ENCODE measurements at places on chromosomes 7 and 10. TPM values are rescaled to one million over a fixed set of nuclear protein-coding genes. Genes with fewer than 3 reads are reported as not detected.

GRCh38 chr7:5441840-5442503 is 18.3 kb upstream of the TNRC18 start:
- H3K4me1 ChIP-seq = no peaks in the 10 kb centered on the region
- no peak overlapping the region for H3K4me3 ChIP-seq
- H3K27ac ChIP-seq = no peak overlapping the region

- H3K4me1 ChIP-seq = no peaks in the 10 kb centered on the region
- H3K27me3 ChIP-seq = no peaks in the 10 kb centered on the region
- H3K27ac ChIP-seq = no peak overlapping the region
These were observed 177.7 kb upstream of the GHITM start for GRCh38 chr10:83961620-83962019.

The ARPC1B gene
- 176 TPM for total RNA-seq

The FFAR4 gene
- total RNA-seq = 1.0 TPM

DNA sequence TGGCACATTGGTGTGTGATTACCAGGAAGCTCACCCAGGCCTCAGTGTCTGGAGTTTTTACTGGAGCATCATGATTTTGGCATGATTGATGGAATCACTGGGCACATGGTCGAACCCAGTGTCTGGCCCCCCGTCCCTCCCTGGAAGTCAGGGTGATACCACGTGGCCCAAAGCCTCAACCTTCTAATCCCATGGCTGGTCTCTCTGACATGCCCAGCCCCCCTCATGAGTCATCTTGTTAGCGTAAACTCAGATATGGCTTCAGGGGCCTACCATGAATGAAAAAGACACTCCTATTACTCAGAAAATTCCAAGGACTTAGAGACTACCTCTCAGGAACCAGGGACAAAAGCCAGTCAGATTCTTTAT is 109.3 kb downstream of the GRK5 start:
- no peaks in the 10 kb centered on the region for H3K27me3 ChIP-seq
- no peak for DNase-seq
- H3K4me1 ChIP-seq = no peaks in the 10 kb centered on the region
- H3K36me3 ChIP-seq = no peaks in the 10 kb centered on the region

GRCh38 chr7:141003172-141004065 is 11.3 kb downstream of the MRPS33 start:
- H3K4me1 ChIP-seq = no peaks in the 10 kb centered on the region
- no peak overlapping the region for H3K27ac ChIP-seq
- no peaks in the 10 kb centered on the region for H3K27me3 ChIP-seq
- no peaks in the 10 kb centered on the region for H3K36me3 ChIP-seq
- no peak for DNase-seq

The OR2A7 gene
- 4.2 TPM for total RNA-seq

DNA sequence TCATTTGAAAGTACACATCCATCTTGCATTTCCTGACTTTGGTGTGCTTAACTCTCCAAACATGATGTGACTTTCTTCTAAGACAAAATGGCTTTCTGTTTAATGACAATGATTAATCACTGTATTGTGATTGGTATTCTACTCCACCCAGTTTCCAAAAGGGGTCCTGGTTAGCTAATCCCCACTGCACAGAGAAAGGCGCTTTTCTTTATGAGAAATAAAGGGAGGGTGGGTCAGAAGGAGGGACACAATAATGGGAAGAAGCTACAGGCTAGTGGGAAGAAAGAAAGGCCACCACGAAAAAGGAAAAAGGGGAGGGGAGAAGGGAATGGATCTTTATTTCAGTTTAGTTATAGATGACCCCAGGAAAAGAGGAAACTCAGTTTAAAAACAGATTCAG is 69.2 kb downstream of the PRTFDC1 start:
- no peaks in the 10 kb centered on the region for H3K27me3 ChIP-seq
- H3K27ac ChIP-seq = no peak overlapping the region
- H3K4me1 ChIP-seq = no peaks in the 10 kb centered on the region
- no peak for DNase-seq
- H3K4me3 ChIP-seq = no peak overlapping the region

The THSD7A gene
- total RNA-seq = 6.9 TPM

DNA sequence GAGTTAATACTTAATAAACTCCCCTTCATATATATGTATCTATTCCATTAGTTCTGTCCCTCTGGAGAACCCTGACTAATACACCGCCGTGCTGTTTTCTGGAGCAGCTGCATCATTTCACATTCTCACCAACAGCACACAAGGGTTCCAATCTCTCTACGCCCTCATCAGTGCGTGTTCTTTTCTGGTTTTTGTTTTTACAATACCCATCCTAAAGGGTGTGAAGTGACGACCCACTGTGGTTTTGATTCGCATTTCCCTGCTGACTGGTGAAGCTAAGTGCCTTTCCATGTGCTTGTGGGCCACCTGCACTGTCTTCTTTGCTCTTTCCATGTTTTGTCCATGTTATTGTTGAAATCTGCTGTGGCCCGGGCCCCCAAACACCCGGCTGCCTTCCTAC is 11.0 kb upstream of the INSIG1 start:
- H3K4me3 ChIP-seq = no peak overlapping the region
- no peaks in the 10 kb centered on the region for H3K4me1 ChIP-seq
- no peak for DNase-seq

The CTAGE15 gene
- total RNA-seq = not detected

- no peaks in the 10 kb centered on the region for H3K4me1 ChIP-seq
- no peak overlapping the region for H3K4me3 ChIP-seq
- H3K36me3 ChIP-seq = no peaks in the 10 kb centered on the region
These were observed 52.2 kb downstream of the VKORC1L1 start for GRCh38 chr7:65925040-65925439.

The SAMD9L gene
- total RNA-seq = 8.6 TPM

DNA sequence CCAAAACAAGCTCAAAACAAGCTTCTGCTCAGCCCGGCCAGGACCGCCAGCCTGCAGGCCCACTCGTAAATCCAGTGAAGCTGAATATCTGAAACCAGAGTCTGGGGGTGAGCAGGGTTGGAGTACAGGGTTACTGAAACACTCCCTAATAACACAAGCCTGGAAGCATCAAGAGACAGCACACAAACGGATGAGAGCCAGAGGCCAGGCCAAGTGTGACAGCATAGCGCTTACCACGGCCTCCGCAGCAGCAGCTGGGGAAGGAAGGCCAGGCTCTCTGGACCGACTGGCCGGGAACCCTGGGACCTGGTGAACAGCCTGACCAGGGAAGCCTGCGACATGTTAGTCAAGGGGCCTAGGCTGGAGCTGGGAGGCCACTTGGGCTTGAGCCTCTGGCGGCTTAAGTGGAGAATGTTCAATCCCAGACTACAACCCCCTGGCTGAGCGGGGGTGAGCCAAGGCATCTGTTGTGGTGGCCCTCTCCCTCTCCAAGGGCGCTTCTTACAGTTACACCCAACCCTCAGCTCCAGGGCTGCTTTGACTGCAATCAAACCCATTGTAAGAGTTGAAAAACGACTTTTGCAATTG is 21.7 kb upstream of the RNF32 start:
- H3K4me1 ChIP-seq = no peaks in the 10 kb centered on the region
- H3K36me3 ChIP-seq = no peaks in the 10 kb centered on the region
- no peak for DNase-seq
- no peak overlapping the region for H3K4me3 ChIP-seq

DNA sequence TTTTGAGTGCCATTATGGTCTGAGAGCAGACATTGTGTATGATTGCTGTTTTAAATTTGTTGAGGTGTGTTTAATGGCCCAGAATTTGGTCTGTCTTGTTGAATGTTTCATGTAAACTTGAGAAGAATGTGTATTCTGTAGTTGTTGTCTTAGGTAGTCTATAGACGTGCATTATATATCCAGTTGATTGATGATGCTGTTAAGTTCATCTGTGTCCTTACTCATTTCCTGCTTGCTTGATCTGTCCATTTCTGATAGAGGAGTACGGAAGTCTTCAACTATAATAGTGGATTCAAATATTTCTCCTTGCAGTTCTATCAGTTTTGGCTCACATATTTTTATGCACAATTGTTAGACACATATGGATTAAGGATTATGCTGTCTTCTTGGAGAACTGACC is 16.0 kb downstream of the PTPN12 start:
- no peak for DNase-seq
- no peaks in the 10 kb centered on the region for H3K4me1 ChIP-seq
- no peak overlapping the region for H3K27ac ChIP-seq
- H3K36me3 ChIP-seq = no peaks in the 10 kb centered on the region

DNA sequence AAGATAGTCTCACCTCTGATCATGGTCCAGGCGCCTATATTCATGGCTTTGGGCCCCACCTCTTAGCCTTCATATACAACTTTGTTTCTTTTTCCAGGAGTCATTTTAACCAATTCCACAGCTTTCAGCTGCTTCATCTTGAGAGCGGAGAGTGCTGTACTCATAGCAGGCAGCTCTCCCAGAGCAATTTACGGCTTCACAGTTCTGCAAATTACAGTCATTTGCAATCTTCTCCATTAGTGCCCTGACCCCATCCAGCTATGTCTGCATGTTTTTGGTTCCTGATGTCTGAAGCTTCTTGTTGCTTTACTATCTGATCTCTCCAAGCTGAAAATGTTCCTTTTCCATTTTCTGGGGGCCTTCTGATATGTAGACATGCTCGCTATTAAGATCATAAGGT is 18.0 kb upstream of the MEST start:
- H3K4me3 ChIP-seq = no peak overlapping the region
- no peak for DNase-seq
- no peaks in the 10 kb centered on the region for H3K36me3 ChIP-seq
- H3K27ac ChIP-seq = no peak overlapping the region
- H3K27me3 ChIP-seq = no peaks in the 10 kb centered on the region

DNA sequence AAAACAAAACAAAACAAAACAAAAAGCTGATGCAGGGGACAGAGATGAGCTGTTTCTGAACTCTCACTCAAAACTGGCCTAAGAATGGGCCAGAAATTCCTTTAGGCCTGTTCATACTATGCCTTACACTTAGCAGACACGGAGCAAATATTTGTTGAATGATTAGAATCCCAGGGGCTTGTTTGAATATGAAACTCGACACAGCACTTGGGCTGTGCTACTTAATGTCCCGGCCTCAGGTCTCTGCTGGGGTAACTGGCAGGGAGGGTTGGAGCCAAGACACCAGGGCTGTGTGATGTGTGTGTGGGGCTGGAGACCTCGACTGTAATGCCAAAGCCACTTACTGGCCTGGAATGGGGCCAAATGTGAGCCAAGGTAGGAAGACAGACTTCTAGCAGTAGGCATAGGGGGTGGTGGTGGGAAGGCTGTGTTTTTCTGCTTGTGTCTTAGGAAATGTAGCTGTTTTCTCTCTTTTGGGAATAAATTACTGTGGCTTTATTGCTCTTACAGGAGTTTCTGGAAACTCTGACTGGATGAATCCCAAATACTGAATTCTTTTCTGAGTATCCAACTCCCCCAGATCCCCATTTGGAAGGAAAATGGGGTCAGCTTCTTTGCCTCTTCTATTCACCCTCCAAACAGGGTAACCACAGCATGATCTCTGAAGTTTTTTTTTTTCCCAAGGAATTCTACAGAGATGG is 66.7 kb downstream of the EMX2 start:
- H3K36me3 ChIP-seq = no peaks in the 10 kb centered on the region
- no peak for DNase-seq
- peak overlapping the region; percentile 48 for H3K27ac ChIP-seq
- no peaks in the 10 kb centered on the region for H3K27me3 ChIP-seq
- H3K4me1 ChIP-seq = no peaks in the 10 kb centered on the region
- H3K4me3 ChIP-seq = no peak overlapping the region

The HK1 gene
- total RNA-seq = 51.2 TPM

DNA sequence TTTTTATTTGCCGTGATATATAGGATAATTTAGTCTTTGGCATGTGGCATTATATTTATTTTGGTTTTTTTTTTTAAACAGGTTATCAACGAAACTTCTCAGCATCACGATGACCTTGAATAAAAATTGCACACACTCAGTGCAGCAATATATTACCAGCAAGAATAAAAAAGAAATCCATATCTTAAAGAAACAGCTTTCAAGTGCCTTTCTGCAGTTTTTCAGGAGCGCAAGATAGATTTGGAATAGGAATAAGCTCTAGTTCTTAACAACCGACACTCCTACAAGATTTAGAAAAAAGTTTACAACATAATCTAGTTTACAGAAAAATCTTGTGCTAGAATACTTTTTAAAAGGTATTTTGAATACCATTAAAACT is 9.1 kb downstream of the VIM start:
- peaks cover 2% of the 10 kb centered on the region for H3K4me1 ChIP-seq
- no peaks in the 10 kb centered on the region for H3K36me3 ChIP-seq
- no peak overlapping the region for H3K4me3 ChIP-seq
- no peak overlapping the region for H3K27ac ChIP-seq

The SP4 gene
- total RNA-seq = 32.8 TPM

DNA sequence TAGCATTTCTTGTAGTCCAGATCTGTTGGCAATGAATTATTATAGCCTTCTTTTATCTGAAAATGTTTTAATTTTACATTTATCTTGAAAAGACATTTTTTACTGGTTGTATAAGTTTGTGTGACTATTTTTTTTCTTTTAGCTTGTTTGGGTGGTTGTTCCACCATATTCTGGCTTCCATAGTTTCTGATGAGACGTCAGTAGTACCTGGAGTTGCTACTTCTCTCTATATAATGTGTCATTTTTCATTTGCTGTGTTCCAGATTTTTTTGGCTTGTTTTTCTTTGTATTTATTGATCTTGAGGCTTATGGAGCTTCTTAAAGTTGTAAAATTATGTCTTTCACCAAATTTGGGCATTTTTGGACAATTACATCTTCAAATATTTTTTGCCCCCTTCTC is 168.8 kb downstream of the DNAJB6 start:
- H3K4me3 ChIP-seq = no peak overlapping the region
- no peaks in the 10 kb centered on the region for H3K36me3 ChIP-seq
- DNase-seq = no peak
- H3K27me3 ChIP-seq = no peaks in the 10 kb centered on the region

The ZCCHC24 gene
- total RNA-seq = 50.8 TPM

- no peak overlapping the region for H3K27ac ChIP-seq
- no peak for DNase-seq
- H3K36me3 ChIP-seq = no peaks in the 10 kb centered on the region
- H3K4me3 ChIP-seq = no peak overlapping the region
These were observed 56.1 kb downstream of the TWIST1 start for GRCh38 chr7:19061331-19061730.

- H3K4me3 ChIP-seq = no peak overlapping the region
- DNase-seq = no peak
- H3K36me3 ChIP-seq = no peaks in the 10 kb centered on the region
- H3K27ac ChIP-seq = no peak overlapping the region
These were observed 4.4 kb upstream of the TECPR1 start for GRCh38 chr7:98256431-98256830.

The ITGB8 gene
- 154 TPM for total RNA-seq

DNA sequence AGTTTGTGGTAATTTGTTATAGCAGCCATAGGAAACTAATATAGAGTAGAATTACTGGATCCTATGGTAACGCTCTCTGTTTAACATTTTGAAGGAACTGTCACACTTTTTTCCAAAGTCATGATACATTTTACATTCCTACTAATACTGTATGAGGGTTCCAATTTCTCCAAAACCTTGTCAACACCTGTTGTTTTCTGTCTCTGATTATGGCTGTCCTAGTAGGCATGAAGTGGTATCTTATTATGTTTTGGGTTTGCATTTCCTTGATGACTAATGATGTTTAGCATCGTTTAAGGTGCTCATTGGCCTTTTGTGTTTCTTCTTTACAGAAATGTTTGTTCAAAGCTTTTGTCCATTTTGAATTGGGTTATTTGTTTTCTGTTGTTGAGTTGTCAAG is 69.6 kb downstream of the VPS50 start:
- H3K27ac ChIP-seq = no peak overlapping the region
- no peak overlapping the region for H3K4me3 ChIP-seq
- H3K4me1 ChIP-seq = no peaks in the 10 kb centered on the region
- no peak for DNase-seq
- no peaks in the 10 kb centered on the region for H3K27me3 ChIP-seq

GRCh38 chr7:99325001-99325493 is 651 bp upstream of the ARPC1A start:
- H3K4me3 ChIP-seq = peak overlapping the region; percentile 99
- no peak for DNase-seq
- H3K4me1 ChIP-seq = peaks cover 8% of the 10 kb centered on the region
- H3K27ac ChIP-seq = peak overlapping the region; percentile 81

Data from breast epithelium (tissue), 4 donors.